ENCODE measurements at places on chromosomes 16 and 17.

- no peak for DNase-seq
These were observed 1.4 kb upstream of the CTCF start for GRCh38 chr16:67560827-67561342.

DNA sequence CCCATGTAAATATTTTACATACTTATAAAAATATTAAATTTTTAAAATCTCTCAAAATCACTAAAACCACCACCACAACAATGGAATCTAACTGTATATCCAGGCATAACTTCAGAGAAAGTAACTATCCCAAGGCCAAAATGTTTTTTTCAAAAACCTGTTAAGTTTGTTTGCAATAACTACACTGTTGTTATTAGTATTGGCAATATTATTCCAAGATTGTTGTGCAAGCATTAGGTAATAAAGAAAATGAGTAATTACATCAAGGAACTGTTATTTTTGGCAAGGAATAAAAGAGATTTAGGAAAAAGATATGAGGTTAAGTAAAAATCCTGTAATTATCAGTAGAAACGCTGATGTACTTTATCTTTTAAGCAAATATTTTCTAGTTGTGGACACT is 3.4 kb upstream of the KRTAP4-12 start:
- no peak for DNase-seq

GRCh38 chr17:3771140-3771539 is 29.8 kb downstream of the ITGAE start:
- no peak for DNase-seq

- DNase-seq = no peak
These were observed 4.2 kb downstream of the CDRT4 start for GRCh38 chr17:15462976-15463772.

- DNase-seq = no peak
These were observed 32.6 kb upstream of the SHISA9 start for GRCh38 chr16:12868788-12869187.

- DNase-seq = no peak
These were observed 2.1 kb upstream of the ATP2A1 start for GRCh38 chr16:28876019-28876659.

DNA sequence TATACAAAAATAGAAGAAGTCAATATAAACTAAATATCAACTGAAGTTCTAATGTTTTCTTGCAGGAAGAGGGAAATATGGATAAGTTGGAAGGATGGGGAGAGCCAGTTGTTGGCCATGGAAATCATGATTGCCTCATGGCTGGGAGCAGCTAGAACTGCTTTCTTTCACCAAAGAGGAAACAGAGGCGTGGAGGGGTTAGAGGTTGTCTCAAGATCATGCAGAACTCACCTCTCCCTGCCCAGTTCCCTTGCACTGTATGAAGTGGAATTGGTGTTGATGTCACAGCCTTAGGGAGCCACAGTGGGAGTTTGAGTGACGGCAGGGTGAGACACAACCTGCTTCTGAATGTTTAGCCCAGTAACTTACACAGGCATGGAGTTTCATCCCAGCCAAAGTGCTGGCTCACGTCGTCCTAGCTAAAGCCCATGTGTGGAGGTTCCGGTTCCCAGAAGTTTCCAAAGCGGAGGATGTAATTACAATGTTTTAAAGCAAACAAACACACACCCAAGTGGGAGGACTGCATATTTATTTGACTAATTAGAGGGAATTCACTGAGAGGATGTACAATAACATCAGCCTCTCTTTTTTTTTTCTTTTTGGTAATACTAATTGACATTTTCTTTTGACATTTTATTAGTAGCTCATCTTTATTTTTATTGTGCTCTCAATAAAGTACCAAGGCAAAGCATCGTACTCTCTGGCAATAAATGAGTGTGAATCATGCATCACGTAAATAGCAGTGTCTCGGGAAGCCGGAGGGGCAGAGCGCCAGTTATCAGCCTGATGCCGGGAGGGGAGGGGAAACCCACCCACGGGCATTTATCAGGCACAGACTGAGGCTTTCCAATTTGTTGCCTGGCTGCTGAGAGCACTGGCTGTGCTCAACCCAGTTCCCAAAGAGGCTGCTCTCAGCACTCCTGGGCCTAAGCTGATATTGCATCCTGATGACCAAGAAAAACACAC is 118.7 kb upstream of the CDH5 start:
- DNase-seq = no peak

DNA sequence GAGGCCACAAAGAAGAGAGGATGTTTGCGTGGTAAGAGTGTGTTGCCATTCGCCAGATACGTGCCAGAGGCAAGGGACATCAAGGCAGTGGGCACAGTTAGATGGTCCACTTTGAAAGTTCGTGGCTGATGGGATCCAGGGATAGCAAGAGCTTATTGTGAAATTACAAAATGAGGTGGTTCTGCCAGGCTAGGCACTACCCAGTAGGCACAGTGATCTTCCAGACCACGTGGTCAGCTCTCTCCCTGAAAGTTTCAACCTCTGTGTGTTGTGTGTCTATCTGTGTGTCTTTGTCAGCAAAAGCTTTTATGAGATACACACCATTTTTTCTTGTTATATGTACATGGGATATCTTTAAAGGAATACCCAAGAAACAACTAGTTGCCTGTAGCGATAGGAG is 9.5 kb downstream of the SGF29 start:
- no peak for DNase-seq

DNA sequence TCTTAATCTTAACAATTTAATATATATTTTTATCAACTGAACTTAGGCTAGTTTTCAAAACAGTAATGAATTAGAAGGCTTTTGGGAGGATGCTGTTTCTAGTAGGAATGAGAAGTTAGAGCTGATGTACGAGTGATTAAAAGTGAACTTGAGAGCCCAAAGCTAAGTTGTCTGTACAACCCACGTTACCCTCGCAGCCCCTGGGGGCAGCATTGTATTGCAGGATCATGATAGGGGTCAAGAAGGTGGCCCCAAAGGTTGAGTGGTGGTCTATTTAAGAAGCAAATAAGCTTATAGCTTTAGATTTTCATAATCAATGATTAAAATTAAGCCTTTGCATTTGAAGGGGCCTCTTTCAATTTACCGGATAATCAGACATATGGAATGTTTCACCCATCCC is 33.7 kb upstream of the ALDH3A2 start:
- no peak for DNase-seq

DNA sequence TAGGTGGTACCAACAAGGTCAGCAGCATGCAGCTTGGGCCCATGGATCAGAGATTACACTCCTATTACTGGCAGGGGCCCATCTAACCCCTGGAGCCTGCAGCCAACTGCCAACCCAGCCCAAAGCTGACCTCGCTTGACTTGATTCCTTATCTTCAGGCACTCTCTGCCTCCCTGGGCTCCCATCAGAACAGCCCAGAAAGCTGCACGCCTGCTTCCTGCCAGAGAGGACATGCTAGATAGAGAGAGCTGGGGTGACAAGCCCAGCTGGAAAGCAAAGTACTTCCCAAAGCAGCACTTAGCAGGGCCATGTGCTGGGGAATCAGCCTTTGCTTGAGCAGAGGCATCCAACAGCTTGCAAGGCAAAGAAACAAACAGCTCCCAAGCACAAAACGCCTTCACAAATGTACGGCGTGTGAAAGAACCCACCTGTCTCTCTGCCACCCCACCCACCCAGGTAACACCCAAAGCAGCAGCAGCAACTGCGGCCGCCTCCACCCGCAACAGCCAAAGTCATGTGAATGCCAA is 74.2 kb upstream of the NLK start:
- no peak for DNase-seq

- DNase-seq = no peak
These were observed 69.2 kb downstream of the MAP2K4 start for GRCh38 chr17:12089809-12090384.

DNA sequence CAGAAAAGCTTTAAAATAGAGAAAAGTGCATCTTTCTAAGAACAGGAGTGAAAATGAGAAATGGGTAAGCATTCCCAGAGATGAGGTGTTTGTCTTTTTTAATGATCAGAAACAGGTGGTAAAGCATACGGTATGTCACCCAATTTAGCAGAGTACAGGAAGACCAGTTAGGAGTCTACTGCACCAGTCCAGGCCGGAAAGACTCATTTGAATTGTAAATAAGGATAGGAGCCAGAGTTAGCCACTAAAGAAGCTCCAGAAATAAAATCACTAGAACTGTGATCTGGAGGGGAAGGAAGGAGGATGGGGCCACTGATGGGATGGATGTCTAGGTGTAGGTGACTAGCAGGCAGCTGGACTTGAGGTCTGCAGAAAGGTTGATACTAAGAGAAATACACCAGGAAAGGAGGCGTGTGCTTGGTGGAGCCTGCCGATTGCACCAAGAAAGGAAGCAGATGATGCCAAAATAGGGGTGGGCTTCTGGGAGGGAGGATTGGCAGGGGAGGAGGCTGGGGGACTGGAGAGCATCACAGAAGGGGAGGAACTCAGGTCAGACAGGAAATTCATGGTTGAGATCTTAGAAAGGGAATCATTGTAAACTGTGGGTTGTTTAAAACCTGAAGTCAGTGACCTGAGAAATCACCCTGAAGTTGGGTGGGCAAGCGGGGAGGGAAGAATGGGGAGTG is 8.1 kb upstream of the NAT9 start:
- no peak for DNase-seq

- no peak for DNase-seq
These were observed 8.4 kb downstream of the UBALD2 start for GRCh38 chr17:76273445-76274111.

GRCh38 chr17:27425991-27426390 is 30.3 kb upstream of the KSR1 start:
- no peak for DNase-seq

GRCh38 chr17:335691-336090 is 16.9 kb downstream of the RPH3AL start:
- DNase-seq = no peak

DNA sequence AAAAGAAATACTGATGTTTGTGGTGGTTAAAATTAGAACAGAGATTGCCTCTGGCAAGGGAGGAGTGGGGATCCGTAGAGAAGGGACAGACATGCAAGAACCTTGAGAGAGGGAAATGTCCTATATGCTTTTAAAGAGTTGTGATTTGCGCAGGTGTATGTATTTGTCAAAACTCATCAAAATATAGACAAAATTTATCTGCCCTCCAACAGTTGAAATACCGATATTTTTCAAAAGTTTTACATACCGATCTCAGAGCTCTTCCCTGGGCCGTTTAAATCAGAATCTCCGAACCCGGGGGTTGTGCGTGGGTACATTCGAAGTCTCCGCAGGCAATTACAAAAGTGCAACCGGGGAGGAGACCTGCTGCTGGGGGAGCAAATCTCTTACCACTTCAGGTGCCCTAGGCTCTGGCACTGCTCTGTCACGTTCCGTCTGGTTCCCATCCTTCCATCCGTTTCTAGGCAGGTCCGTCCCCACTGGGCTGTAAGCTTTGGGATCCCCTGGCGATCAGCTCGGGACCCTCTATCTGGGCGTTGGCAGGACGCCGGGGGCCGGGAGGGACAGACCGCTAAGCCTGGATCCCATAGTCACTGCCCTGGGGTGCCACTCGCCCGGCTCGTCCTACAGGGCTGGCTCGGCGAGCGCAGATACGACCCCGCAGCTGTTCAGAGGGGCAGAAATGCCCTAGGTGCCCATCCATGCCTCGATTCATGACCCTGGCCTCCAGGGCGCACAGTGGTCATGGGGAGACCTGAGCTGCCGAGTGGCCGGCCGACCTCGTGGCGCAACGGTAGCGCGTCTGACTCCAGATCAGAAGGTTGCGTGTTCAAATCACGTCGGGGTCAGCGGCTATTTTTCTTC is 4.2 kb downstream of the BORCS6 start:
- DNase-seq = peak; percentile 90

DNA sequence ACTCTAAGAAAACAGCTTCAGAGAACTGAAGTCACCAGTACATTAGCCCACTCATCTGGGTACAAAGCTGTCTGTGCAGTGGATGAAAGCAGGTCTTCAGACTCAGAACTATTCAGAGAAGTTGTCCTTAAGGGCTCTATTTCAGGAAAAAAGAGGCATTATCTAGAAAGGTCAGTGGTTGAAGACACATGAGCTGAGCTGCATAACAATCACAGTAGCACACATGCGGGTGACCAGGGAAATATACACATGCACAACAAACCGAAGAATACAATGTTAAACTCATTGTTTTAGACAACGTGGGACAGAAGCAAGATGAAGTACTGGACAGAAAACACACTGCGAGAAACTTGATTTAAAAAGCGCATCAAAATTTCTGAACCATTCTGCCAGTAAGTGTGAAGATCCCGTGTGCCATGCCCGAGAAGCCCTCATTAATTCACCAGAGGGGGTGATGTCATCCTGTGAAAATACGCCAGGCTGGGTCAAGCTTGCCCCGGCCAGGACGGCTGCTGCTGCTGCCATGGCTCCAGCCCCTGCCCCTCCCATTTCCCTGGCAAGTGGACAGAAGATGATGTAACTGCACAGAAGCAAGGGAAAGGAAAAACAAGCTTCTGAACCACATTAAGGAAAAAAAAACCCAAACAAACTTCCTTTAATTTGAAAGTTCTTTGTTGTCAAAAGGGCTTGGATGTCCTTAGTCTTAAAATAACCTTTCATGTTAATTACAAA is 10.1 kb downstream of the DYNC1LI2 start:
- no peak for DNase-seq

DNA sequence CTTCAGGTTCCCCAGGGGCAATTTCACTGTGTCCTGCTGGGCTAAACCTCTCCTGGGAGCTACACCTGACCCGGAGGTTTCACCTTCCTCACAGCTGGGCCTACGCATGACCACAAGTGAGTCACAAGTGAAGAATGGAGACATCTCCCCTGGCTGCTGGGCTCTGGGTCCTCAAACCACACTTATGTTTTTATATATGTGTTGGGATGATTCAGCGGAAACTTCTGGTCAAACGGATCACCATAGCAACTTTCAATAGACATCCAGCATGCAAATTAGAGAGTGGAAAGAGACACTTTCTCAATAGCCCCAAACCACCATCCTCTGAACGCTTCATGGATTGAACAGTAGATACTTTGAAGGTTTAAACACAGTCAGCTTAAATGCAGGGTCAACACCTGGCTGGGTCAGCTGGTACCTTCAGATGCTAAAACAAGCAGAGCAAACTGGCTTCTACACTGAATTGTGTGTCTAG is 28.0 kb upstream of the MAF start:
- DNase-seq = peak; percentile 49

DNA sequence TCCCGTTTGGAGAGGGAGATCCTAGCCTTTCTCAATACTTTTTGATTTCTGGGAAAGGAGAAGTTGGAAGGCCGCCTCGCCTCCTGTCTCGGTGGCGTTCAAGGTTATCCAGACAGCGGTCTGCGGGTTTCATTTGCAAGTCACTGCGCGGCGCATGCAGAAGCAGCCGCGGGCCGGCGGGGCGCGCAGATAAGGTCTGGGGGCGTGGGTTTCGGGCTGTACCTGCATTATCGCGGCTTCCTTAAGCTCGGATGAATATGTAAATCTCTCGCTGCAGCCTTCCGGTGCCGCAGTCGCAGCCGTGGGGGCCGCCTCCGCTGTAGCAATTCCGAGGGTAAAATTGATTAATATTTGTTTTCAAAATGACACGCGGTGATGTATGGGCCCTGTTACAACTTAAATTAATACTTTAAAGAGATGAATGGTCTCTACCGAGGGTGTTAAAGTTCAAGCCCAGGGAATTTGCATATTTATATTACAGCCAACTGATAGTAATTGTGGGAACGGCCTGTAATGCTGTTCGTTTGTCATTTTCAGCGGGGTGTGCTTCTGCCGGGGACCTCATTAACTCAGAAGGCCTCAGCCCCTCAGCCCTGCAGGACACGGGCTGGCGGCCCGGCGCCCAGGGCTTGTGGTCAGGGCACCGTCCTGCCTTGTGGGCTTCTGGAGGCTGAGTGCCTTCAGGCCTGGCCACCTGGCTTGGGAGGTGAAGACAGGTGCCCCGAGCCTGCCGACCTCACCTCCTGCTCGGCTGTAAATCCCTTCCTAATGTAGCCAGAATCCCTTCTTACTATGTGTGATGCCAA is 99.4 kb downstream of the CYLD start:
- DNase-seq = peak; percentile 10
